ENCODE measurements at places on chromosomes 6 and 20. TPM values are rescaled to one million over a fixed set of nuclear protein-coding genes. Genes with fewer than 3 reads are reported as not detected.

Gene TBXT
- total RNA-seq, result not detected

Gene SAMD3
- total RNA-seq, result 1.9 TPM

- DNase-seq, result no peak
These were observed 1.6 kb downstream of the DHX35 start for GRCh38 chr20:38963745-38964144.

- DNase-seq, result no peak
These were observed 56.4 kb upstream of the TTPAL start for GRCh38 chr20:44419131-44419844.

Gene DEF6
- total RNA-seq, result 28.0 TPM

DNA sequence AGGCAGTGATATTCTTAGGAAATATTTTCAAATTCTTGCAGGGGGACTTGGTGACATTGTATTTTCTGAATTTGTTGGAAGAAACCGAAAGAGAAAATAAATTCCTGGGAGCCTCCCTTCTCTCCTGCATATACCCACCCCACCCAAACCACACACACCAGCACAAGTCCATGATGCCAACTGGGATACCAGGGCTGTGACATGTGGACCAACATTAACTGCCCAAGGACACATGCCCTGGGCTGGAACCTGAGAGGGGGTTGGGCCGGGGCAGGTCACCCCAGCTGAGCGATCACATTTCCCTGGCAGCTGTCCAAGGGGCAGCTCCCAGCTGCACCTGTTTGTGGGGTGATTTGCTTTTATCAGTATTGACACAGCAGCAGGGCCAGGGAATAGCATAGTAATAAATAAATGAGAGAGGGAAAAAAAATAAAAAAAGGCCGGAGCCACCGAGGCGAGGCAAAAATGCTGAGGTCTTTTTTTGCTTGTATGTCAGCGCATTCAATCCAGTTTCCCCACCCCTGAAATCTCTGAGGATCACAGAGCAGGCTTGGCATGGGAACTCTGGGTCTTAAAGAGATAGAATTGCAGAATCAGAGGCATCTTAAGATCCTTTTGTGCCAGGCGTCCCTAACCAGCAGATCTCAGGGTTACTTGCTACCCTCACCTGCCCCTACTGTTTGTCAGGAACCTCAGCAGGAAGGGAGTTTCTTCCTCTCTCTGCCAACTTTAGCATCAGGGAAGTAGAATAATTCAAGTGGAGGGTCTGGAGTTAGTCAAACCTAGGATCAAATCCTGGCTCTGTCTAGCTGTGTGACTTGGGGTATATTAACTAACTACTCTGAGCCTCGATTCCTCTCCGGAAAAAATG lies 66.5 kb upstream of the PIM1 start:
- peak; percentile 84 for DNase-seq

- DNase-seq, result no peak
These were observed 470.6 kb upstream of the ARID1B start for GRCh38 chr6:156306531-156306930.

DNA sequence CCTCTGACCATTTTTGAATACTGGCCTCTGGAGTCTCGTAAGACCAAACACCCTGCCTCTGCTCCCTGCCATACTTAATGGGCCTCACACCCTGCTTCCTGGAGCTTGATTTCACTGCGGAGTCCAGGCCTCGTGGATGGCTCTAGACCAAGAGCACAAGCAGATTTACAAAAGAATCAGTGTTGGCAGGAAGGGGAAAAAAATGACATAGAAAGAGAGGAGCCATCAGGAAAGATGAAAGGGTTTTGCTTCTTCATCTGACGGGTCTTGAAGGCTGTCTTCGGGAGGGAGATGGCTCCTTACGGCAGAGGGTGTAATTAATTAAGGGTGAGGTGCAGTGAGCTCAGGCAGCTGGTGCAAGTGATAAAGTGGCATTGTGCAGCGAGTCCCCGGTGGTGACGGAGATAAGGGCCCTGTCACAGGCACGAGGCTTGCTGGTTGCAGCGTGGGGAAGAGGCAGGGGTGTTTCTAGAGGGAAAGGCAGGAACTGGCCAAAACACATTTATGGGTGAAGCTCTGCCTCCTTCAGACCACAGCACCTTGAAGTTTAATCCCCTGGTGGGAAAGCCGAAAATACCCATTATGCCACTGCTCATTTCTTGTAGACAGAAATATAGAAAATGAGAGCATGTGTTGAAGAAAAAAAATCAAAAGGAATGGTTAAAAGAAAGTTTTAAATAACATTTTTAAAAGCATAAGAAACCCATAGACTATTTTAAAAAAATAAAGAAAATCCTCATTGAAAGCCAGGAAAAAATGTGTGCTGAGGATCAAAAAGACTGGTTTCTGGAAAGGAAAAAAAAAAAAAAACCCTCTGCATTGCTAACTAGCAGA lies 128.6 kb upstream of the LRFN2 start:
- no peak for DNase-seq

Gene EYS
- not detected for total RNA-seq

Gene TGM6
- not detected for total RNA-seq

GRCh38 chr6:152206072-152206818 lies 398.8 kb downstream of the ESR1 start:
- DNase-seq, result no peak

DNA sequence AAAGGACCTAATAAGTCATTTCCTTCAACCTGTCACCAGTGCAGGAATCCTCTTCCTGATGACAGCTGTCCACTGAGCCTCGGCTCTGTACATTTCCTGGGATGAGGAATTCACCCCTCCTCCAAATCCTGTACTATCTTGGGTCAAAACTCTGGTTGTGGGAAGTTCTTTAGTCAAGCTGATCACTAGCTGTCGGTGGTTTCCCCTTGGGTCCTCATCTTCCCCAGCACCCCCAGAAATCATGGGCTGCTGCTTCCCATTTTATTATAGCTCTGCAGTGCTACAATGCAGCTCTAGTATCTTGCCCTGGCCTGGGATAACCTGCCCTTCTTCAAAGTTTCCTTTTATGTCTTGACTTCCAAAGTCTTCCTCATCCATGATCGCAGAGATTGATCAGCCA lies 14.6 kb upstream of the ADA start:
- DNase-seq, result no peak

Gene TRIM40
- total RNA-seq, result not detected

GRCh38 chr6:13575377-13575775 lies 975 bp downstream of the SIRT5 start:
- no peak for DNase-seq

Gene SPDEF
- total RNA-seq, result 3.5 TPM

- no peak for DNase-seq
These were observed 53.4 kb downstream of the EDN1 start for GRCh38 chr6:12343440-12344162.

Gene CCN6
- total RNA-seq, result not detected

- DNase-seq, result no peak
These were observed at the start of gene EYA4 for GRCh38 chr6:133241086-133241900. TSS of gene EYA4 (plus strand) at chr6:133241357. CDS start at chr6:133274781, 33,424 bp downstream.

Gene PSORS1C2
- total RNA-seq, result not detected

DNA sequence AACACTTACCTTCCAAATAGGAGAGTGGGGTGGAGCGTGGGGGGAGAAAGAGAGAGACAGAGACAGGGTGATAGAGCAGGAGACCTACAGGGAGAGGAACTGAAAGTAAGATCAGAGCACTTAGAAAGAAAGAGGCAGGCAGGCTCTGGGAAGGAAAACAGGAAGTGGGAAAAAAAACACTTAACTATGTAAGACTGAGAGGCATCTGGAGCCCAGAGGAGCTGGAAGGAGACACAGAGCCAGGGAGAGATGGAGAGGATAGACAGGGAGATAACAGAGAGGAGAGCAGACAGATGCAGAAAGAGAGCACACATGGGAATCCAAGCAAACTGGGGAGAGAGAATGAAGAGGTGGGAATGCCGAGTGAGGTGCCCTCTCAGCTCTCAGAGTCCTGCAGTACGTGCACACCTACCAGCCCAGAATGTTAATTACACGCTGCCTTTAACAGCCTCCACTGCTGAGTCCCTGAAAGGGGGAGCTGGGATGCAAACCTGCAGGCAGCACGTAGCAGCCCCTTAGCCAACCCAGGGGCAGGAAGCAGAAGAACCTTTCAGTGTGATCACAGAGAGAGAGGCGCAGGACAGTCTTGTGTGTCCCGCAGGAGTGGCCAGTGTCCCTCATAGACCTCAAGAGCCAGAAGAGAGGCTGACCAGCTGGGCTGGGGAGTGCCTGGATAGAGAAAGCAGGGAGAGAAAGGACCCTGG lies 132.7 kb upstream of the LRFN2 start:
- DNase-seq, result no peak

Gene FAM83C
- 4.0 TPM for total RNA-seq

DNA sequence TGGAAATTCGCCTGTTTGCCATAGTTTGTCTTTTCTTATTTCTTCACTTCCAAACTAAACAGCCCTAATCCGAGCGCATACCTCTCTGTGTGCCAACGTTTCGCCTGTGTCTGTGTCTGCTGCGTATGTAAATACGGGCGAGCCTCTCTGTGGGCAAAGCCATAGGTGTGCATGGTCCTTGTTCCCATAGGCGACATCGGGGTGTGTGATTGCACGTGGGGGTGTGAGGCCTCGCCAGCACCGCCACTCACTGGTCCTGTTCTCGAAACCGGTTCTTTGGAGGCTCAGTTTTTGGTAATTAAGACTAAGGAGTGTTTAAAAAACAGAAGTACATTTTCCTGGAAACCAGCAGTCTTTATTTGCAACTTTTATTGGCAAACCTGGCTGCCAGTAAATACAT lies 6.0 kb upstream of the FOXC1 start:
- no peak for DNase-seq

DNA sequence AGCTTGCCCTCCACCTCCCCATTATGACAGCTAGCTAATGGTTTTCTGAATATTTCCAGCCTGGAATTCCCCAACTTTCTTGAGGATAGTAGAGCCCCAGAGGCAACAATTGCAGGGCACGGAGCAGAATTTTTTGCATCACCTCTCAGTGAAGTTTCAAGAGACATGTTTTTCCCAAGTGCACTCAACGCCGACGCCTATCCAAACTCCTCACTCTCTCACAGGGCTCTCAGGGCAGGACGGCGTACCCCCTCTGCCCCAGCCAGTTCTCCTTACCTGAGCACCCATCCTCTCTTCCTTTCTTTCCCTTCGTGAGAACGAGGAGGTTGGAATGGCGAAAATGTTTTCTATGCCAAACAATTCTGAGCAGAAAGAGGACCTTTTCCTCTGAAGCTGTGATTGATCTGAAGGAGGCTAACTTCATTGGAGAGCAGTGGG lies 83.1 kb upstream of the FOXQ1 start:
- no peak for DNase-seq

Gene TNNC2
- 0.57 TPM for total RNA-seq

Gene TRIM31
- total RNA-seq, result 0.78 TPM

DNA sequence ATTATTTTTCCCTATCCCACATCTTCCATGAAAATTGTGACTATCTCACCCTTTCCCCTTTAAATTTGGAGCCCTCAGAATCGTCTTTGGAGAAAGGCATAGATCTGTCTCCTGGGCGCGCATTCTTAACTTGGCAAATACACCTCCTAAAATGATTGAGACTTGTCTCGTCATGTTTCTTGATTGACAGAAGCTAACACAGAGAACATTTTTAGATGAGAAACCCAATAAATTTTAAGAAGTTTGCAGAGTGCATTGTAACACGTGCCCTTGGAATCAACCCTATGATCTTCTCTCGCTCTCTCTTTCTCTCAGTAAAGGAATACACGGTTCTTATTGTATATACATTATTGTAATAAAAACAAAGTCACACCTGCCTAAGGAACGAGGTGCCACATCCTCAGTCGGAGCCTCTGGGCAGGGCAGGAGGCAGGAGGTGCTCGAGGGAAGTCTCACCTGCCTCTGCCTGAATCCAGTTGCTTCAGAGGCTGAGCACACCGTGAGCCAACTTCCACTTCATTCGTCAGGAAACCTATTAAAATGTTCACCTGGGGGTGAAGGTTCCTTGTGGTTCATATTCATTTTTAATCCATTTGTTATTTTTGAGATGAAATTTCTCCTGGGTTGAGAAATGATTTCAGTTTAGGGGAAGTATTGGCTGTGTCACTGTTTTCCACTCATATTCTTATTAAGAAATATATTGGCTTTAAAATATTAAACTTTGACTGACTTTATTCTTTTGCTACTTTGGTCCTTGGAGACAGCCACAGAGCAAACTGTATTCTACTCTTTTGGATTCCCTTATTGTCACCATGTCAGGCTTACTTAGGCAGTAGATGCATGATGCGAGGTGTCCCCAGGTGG lies 90.5 kb upstream of the THBS2 start:
- no peak for DNase-seq

Gene TMEM30A
- total RNA-seq, result 125 TPM

GRCh38 chr6:158972241-158973233 lies 27.5 kb downstream of the RSPH3 start:
- no peak for DNase-seq

Gene SH3BGRL2
- total RNA-seq, result 50.4 TPM
